ENCODE measurements at places on chromosomes 13 and 19. TPM values are rescaled to one million over a fixed set of nuclear protein-coding genes. Genes with fewer than 3 reads are reported as not detected.

APLP1 gene
- total RNA-seq: 39.8 TPM

DNA sequence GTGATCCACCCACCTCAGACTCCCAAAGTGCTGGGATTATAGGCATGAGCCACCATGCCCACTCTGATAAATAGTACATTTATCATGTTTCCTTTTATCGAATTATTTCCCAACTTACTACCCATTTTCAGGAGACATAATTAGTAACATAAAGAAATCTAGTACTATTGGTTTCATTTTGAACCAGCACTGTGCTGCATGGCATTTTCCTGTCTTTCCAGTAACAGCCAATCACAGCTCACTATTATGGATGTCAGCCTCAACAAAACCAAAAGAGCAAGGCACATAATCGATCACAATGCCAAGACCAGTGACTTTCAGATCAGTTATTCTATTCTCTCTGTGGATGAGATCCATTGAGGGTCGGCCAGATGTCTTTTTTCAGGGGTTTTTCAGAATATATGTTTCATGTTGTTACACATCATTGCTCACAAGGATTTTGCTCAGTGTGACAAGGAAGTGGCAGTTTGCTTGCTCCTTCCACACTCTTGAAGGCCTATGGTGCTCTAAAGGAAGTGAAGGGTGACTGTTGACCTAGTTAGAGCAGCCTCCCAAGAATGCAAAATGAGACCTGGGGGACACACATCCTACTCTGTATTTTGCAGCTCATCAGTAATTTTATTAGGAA lies 233.4 kb downstream of the KCNRG start:
- no peak for DNase-seq

GRCh38 chr13:28744091-28744536 lies 25.3 kb upstream of the SLC46A3 start:
- peak; percentile 76 for DNase-seq

DNA sequence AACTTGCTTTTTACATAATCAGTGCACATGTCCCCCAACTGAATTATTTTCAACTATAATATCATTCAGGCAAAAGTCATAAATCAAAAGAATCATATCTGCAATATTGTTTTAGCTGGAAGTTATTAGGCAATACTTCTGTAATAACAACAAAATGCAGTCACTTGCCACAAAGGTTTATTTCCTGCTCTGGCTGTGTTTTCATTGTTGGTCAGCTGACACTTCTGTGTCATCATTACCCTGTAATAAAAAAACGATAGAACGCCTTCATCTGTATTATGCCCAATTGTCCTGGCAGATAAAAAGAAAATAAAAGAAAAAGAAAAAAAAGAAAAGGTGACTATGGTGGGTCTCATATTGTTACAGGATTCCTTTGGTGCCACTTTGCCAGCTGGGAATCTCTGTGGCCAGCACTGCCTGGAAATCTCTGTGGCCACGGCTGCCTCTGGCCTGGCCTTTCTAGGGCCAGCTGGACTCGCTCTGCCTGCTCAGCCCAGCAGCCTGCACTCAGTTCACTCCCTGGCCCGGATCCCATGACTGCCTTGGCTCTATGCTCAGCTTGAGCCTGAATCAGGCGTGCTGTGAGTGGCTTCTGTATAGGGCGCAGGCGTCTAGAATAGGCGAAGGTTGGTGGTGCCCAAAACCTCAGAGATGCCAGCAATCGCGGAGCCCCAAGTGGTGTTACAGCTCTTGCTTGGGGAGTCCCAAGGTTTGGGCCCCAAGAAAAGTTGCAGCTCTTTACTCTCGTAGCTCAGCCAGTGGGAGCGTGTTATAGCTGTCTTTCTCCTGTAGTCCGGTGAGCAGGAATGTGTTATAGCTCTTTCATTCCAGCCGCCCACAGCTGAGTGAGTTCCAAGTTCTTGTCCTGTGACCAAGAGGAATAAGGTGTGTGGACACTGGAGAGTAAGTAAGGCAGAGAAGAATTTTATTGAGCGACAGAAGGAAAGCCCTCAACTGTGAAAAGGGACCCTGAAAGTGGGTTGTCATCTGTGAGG lies 1227.1 kb downstream of the SLITRK1 start:
- peak; percentile 16 for DNase-seq

- no peak for DNase-seq
These were observed 1.1 kb downstream of the TMEM86B start for GRCh38 chr19:55227241-55228014.

- no peak for DNase-seq
These were observed 82.8 kb downstream of the SIPA1L3 start for GRCh38 chr19:37989855-37990254.

DNA sequence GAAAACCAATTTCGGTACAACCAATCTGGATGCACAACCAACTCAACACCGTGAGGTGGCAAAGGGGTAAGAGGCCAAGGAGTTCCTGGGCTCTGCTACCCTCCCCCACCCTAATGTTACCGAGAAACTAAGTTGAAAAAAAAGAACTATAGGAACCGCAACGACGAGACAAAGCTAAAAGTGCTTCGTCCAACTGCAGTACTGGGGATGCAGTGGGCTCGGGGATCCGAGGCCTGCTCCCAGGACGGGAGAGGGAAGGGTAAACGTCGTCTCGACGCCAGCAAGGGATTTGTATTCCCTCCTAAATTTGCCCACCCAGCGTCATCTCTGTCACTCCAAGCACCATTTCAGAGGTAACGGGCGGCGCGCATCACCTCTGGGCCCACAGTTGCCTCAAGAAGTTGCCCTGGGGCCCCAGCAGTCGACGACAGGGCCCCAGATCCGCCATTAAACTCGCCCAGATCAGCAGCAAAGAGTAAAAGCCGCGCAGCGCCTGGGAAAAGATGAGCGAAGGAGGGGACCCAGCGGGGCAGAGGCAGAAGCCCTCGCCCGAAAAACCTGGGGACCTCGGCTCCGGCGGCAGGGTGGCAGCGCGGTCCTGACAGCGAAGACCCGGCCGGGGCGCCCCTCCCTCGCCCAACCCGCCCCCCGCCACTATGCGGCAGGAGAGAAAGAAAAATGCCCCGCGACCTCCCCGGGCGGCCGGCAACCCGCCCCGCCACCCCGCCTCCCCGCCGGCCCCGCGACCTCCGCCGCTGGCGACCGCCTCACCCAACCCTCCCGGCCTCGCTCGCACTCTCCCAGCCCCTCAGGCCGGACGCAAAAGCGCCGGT lies 752 bp downstream of the ZMYM5 start:
- peak; percentile 9 for DNase-seq

DNA sequence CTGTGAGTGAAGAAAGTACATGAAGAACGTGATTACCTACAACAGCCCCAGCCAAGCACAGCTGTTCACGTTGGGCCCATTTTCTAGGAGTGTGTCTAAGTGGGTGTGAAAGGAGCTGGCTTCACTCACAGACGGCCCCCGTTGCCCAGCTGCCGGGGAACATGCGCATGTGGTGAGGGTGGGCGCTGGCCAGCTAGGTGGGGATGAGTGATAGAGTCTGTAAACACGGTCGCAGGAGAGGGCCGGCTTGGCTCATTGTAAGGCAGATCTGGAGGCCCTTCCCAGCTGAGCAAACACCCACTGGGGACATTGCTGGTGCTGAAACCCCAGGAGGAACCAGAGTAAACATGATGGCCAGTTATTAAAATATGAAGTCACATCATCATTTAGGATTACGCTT lies 160.5 kb downstream of the TEX29 start:
- DNase-seq: no peak

DNA sequence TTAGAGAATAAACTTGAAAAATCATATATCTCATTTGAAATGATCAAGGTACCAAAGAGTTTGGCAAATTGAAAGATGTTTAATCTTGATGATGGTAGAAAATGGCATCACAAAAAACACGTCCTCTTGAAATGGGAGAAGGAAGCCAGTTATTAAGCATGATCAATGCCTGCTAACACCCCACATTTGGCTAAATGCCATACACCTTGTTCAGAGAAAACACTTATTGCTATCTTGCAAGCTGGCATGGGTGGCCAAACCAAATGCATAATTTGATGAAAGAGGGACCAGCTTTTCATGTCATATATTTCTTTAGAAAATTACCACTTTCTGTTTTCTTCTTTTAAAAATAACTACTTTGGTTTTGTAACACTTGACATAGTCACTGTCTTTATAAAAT lies 141.3 kb downstream of the ZAR1L start:
- no peak for DNase-seq

DNA sequence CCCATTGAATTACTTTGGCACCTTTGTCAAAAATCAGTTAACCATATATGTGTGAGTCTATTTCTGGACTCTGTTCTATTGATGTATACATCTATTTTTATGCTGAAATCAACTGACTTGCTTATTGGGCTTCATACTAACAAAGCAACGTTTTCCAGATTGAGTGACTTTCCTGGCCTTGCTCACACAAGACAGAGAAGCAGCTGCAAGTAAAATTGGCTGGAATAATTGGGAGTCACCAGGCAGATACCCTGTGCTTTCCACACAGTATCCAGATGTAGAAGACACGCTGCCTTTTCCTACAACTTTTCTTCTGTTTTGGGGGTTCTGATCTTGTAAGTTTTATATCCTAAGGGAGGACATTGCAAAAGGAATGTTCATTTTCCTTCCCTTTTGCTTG lies 11.2 kb downstream of the METTL21C start:
- no peak for DNase-seq

- peak; percentile 64 for DNase-seq
These were observed 3.2 kb downstream of the MIDN start for GRCh38 chr19:1251330-1252220.

Measured in A172 (cell line).